ENCODE measurements at places on chromosomes 2 and 18. TPM values are rescaled to one million over a fixed set of nuclear protein-coding genes. Genes with fewer than 3 reads are reported as not detected.

Gene MARS2
- 24.3 TPM for total RNA-seq

Gene RBM43
- total RNA-seq: 4.2 TPM

Gene ARHGAP25
- 51.0 TPM for total RNA-seq

Gene REG3G
- not detected for total RNA-seq

GRCh38 chr2:177407031-177407430 lies 14.5 kb downstream of the AGPS start:
- H3K4me1 ChIP-seq: peaks cover 41% of the 10 kb centered on the region
- H3K36me3 ChIP-seq: peaks cover 30% of the 10 kb centered on the region
- DNase-seq: no peak
- no peak overlapping the region for H3K4me3 ChIP-seq

Gene WDR35
- total RNA-seq: 10.1 TPM

DNA sequence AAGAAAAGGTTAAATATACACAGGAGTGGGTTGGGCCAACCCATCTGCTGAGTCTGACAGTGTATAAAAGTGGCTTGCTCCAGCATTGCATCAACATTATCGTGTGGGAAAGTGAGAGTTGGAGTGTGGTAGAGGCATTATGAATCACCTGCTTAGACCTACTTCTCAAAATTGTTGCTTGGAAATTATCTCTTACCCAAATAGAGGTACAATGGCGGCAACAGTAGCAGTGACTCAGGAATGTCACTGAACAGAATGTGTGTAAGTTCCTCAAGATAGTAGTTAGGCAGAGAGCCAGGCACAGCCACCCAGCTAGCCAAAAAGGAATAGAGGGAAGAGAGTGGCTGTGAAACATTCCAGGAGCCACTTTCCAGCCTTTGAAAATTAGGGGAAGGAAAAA lies 616.0 kb downstream of the NUP35 start:
- no peak overlapping the region for H3K4me3 ChIP-seq
- no peak overlapping the region for H3K27ac ChIP-seq
- H3K36me3 ChIP-seq: no peaks in the 10 kb centered on the region
- H3K27me3 ChIP-seq: no peaks in the 10 kb centered on the region

DNA sequence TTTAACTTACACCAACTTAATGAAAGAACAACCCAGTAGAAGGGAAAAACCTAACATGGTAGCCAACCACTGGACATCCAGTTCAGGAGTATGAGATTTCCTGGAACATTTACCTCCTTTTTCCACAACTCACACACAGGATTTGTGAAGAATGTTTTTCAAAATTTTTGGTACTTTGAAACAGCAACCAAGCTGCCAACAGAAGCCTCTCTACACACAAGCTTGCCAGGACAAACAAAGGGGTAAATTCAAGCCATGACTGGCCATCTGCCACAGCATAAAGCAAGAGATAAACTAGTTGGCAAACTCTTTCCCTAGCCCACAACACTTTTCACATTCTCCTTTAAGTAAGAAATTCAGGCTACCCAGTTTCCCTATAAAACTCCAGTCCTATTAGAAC lies 21.4 kb downstream of the MGAT4A start:
- H3K27me3 ChIP-seq: no peaks in the 10 kb centered on the region
- H3K4me3 ChIP-seq: no peak overlapping the region
- H3K27ac ChIP-seq: peak overlapping the region; percentile 27
- peaks cover 71% of the 10 kb centered on the region for H3K4me1 ChIP-seq
- no peak for DNase-seq
- H3K36me3 ChIP-seq: peaks cover 12% of the 10 kb centered on the region

DNA sequence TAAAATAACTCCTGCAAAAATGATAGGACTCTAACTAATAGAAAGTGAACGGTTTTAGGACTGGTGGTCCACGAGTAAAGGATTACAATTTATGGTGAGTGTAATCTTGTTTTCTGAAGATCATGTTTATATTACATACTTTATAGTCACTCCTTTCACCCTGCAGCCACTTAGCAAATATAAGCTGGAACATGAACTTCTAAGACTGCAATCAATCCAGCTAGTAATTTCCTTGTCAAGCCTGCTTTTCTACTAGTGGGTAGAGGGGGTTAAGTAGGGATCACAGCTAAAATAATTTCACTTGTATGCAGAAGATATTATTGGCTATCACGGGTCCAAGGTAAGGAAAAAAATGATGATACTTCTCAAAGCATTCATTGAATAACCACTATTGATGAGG lies 125.5 kb upstream of the NETO1 start:
- no peaks in the 10 kb centered on the region for H3K27me3 ChIP-seq
- no peaks in the 10 kb centered on the region for H3K4me1 ChIP-seq
- no peak for DNase-seq
- no peak overlapping the region for H3K4me3 ChIP-seq
- no peak overlapping the region for H3K27ac ChIP-seq
- no peaks in the 10 kb centered on the region for H3K36me3 ChIP-seq

DNA sequence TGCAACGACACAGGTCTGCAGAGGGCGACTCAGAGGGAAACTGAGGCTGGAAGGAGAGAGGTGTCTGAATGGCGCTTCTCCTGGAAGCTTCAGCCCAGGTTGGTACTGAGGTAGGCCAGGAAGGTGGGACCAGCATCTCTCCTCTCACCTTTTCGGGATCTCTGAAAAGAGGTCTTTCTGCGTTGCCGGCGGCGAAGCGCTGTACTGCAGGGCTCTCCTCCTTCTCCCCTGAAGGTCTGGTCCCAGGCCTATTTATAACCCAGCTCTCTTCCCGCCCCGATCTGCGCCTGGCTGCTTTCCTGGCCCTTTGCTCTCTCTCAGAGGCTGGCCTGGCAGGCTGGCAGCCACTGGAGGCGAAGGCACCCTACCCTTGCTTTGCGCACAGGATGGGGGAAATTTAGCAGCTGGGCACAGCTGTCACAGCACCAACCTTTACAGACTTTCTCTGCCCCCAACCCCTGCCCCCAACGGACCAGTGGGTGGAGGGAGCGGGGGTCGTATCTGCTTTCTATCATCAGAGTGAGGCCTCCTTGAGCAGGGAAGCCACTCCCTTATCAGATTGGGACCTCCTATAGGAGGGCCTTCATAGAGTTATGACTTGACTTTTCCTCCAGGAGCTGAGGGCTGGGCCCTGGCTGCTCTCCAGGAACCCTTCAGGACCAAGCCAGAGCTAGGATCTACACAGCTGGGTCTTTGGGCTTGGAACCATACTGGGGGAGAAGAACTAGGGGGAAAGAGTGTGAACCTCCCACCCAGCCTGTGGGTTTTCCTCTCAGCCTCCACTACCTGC lies 1.1 kb downstream of the DYSF start:
- H3K4me1 ChIP-seq: peaks cover 5% of the 10 kb centered on the region
- no peak overlapping the region for H3K27ac ChIP-seq
- peaks cover 1% of the 10 kb centered on the region for H3K36me3 ChIP-seq
- no peak for DNase-seq
- peaks cover 44% of the 10 kb centered on the region for H3K27me3 ChIP-seq

Gene AKAIN1
- total RNA-seq: not detected

GRCh38 chr2:129165006-129165405 lies 814.5 kb upstream of the RAB6C start:
- no peak for DNase-seq
- H3K36me3 ChIP-seq: no peaks in the 10 kb centered on the region
- H3K4me1 ChIP-seq: no peaks in the 10 kb centered on the region
- H3K27me3 ChIP-seq: no peaks in the 10 kb centered on the region
- no peak overlapping the region for H3K4me3 ChIP-seq

Gene TET3
- 14.8 TPM for total RNA-seq

Gene SOX11
- total RNA-seq: not detected

DNA sequence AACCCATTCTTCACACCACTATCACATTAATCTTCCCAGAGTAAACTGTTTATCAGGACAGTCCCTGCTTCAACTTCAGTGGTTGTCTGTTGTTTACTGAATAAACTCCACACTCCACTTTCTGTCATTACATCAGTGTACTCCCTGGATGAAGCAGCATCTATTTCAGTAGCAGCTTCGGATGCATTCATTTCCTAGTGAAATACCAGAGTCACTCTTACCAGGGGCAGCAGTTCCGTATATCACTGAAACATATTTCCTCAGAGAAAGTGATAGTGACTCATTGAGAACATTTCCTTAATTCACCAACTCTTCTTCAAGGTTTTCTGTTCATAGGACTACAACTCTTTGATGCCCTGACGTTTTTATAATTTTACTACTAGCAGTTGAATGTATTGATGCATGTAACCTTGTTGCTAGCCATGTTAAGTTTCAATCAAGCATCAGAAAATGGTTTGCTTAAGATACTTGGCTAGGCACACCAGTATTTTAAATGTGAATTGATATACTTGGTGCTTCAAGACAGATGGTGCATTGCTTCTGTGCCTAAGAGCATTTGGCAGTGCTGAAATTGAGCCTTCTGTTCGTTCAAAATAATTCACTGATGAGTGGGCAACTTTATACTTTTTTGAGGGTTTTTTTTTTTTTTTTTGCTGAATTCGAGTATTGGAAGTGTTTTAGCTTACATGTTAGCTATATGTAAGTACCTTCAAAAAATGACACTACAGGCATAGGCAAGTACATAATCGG lies 92.3 kb downstream of the UBE2E3 start:
- H3K27me3 ChIP-seq: no peaks in the 10 kb centered on the region
- H3K4me1 ChIP-seq: peaks cover 5% of the 10 kb centered on the region
- H3K4me3 ChIP-seq: no peak overlapping the region
- DNase-seq: no peak
- no peak overlapping the region for H3K27ac ChIP-seq
